ENCODE measurements at places on chromosomes 4 and X.

DNA sequence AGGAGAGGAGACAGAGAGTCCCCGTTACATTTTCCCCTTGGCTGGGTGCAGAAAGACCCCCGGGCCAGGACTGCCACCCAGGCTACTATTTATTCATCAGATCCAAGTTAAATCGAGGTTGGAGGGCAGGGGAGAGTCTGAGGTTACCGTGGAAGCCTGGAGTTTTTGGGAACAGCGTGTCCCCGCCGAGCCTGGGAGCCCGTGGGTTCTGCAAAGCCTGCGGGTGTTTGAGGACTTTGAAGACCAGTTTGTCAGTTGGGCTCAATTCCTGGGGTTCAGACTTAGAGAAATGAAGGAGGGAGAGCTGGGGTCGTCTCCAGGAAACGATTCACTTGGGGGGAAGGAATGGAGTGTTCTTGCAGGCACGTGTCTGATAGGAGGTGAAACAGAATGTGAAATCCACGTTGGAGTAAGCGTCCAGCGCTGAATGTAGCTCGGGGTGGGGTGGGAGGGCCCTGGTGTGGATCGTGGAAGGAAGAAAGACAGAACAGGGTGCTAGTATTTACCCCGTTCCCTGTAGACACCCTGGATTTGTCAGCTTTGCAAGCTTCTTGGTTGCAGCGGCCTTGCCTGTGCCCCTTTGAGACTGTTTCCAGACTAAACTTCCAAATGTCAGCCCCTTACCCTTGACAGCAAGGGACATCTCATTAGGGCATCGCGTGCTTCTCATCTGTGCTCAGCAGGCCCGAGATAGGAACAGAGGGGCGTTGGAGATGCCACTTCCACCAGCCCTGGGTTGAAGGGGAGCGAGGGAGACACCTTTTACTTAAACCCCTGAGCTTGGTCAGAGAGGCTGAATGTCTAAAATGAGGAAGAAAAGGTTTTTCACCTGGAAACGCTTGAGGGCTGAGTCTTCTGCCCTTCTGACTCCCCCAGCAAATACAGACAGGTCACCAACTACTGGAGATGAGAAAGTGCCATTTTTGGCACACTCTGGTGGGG is 2.7 kb downstream of the SHOX start:
- H3K36me3 ChIP-seq, result no peaks in the 10 kb centered on the region
- H3K4me3 ChIP-seq, result no peak overlapping the region
- DNase-seq, result no peak
- H3K27me3 ChIP-seq, result peaks cover 44% of the 10 kb centered on the region
- H3K27ac ChIP-seq, result no peak overlapping the region
- H3K4me1 ChIP-seq, result peaks cover under 1% of the 10 kb centered on the region

DNA sequence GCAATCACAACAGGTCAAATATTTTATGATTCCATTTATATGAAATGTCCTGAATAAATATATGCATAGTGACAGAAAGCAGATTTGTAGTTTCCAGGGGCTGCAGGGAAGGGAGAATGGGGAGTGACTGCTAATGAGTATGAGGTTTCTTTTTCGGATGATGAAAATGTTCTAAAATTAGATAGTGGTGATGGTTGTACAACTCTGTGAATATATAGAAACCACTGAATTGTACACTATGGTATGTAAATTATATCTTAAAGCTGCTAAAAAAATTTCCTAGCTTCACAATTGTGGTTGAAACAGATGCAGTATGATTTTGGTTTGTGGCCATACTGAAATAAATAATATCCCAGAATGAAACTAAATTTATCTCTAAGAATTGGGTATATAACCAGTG is 12.9 kb upstream of the IL2 start:
- H3K36me3 ChIP-seq, result no peaks in the 10 kb centered on the region
- no peaks in the 10 kb centered on the region for H3K4me1 ChIP-seq
- H3K27ac ChIP-seq, result no peak overlapping the region
- H3K27me3 ChIP-seq, result no peaks in the 10 kb centered on the region
- H3K4me3 ChIP-seq, result no peak overlapping the region

DNA sequence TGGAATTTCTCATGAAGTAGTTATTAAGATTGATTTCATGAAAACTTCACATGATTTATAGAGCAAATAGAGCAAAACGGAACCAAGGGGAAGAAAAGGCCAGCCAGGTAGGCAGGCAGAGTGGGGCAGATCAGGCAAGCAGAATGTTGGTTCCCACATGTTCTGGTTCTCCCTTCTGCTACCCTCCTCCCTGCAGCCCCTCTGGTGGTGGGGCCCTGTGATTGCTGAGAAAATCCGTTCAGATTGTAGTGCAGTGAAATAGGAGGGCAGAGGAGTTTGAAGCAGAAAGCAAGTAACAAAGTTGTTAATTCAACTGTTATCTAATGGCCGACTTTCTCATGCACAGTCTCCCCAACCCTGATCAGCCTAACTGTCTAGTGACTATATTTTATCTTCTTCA is 185.3 kb downstream of the MID1IP1 start:
- H3K4me1 ChIP-seq, result no peaks in the 10 kb centered on the region
- H3K27ac ChIP-seq, result no peak overlapping the region
- H3K4me3 ChIP-seq, result no peak overlapping the region
- peaks cover 14% of the 10 kb centered on the region for H3K27me3 ChIP-seq
- no peak for DNase-seq

DNA sequence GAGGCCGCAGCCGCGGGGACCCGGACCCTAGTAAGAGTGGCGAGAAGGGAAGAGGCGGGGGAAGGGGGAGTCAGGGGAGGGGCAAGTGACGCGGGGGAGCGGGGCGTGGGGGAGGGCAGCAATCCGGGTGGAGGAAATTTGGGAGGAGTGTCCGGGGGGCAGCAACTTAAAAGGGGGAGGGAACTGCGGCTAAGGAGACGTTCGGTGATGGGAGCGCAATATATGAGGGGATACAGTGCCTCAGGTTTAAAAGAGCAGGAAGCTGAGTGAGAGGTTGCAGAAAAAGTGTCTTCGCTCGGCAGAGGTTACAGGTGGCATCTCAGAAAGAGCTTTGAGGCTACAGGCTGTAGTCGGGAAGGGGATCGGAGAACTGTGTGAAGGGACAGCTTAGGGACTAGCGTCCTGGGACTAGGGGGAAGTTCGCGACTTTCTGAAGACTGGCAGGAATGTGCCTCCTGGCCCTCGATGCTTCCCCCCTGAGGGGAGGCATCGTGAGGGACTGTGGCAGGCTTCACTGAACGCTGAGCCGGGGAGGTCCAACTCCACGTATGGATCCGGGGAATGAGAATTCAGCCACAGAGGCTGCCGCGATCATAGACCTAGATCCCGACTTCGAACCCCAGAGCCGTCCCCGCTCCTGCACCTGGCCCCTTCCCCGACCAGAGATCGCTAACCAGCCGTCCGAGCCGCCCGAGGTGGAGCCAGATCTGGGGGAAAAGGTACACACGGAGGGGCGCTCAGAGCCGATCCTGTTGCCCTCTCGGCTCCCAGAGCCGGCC is 519 bp downstream of the FOXO4 start:
- H3K4me3 ChIP-seq, result peak overlapping the region; percentile 99
- peaks cover 19% of the 10 kb centered on the region for H3K4me1 ChIP-seq
- H3K27me3 ChIP-seq, result peaks cover 19% of the 10 kb centered on the region
- H3K27ac ChIP-seq, result peak overlapping the region; percentile 88
- H3K36me3 ChIP-seq, result no peaks in the 10 kb centered on the region

DNA sequence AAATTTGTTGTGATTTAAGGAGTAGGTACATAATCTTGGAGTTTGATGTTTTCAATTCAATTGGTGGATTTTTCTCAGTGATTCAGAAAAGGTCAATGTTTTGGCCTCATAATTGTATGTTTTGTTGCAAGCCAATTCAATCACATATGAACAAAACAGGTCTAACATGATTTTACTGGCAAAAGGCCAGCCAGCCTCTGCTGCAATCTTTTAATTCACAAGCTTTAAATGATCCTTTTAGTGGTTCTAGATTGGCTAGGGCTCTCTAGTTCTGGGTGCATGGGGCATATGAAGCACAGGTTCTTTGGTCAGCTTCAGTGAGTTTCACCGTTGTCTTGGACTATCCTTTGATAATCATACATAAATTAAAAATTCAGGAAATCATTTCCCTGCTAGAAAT is 19.2 kb upstream of the SLC6A14 start:
- no peaks in the 10 kb centered on the region for H3K27me3 ChIP-seq
- H3K27ac ChIP-seq, result no peak overlapping the region
- no peak overlapping the region for H3K4me3 ChIP-seq
- H3K4me1 ChIP-seq, result no peaks in the 10 kb centered on the region
- H3K36me3 ChIP-seq, result no peaks in the 10 kb centered on the region

GRCh38 chr4:113407409-113407808 is 354.1 kb downstream of the CAMK2D start:
- no peak overlapping the region for H3K4me3 ChIP-seq
- no peaks in the 10 kb centered on the region for H3K36me3 ChIP-seq

- H3K36me3 ChIP-seq, result no peaks in the 10 kb centered on the region
- H3K27me3 ChIP-seq, result no peaks in the 10 kb centered on the region
- no peak overlapping the region for H3K4me3 ChIP-seq
- no peak overlapping the region for H3K27ac ChIP-seq
Observed at GRCh38 chrX:24190500-24191156, 41.1 kb downstream of the ZFX start.

- H3K27ac ChIP-seq, result no peak overlapping the region
- DNase-seq, result no peak
- H3K4me3 ChIP-seq, result no peak overlapping the region
- peaks cover 2% of the 10 kb centered on the region for H3K27me3 ChIP-seq
- no peaks in the 10 kb centered on the region for H3K4me1 ChIP-seq
Observed at GRCh38 chr4:82394896-82395295, 21.1 kb upstream of the HNRNPD start.

DNA sequence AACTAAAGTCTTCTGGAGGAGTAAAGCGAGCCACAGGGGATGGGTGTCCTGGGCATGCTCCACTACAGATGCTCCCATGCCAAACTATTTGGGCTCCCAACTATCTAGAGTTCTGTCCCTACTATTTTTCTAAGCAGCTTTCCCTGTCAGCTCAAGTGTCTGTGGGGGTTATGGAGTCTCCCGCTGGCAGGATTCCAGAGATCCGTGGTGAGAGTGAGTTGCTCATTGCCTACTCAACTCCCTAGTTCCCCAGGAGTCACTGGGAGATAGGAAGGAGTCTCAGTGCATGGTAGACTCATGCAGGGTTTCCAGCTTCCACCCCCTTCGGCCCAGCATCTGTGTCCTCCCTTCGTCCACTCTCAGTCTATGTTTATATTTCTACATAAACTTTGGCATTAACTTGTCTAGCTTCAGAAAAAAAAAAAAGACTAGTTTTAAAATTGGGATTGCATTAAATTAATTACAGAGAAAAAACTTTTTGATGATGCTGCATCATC is 55.1 kb upstream of the INPP4B start:
- DNase-seq, result no peak
- H3K36me3 ChIP-seq, result peaks cover 8% of the 10 kb centered on the region
- H3K4me1 ChIP-seq, result no peaks in the 10 kb centered on the region
- no peak overlapping the region for H3K4me3 ChIP-seq

DNA sequence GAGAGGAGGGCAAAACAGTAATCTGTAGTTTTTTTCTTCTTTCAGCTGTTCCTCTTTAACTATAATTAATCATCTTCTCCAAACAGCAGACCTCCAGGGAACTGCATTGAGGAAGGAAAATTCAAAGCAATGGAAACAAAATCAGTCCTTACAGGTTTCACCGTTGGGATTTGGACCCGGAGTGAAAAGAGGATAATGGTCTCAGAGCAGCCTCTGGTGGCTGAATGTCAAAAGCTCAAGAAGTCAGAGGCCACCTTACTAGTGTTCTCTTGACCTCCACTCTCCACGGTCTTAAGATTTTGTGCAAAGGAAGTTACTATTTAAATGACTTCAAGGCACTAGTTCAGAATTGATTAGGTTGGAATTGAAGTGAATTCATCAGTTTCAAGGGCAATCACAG is 16.0 kb upstream of the MID1 start:
- H3K4me1 ChIP-seq, result no peaks in the 10 kb centered on the region
- H3K36me3 ChIP-seq, result no peaks in the 10 kb centered on the region
- H3K27me3 ChIP-seq, result no peaks in the 10 kb centered on the region

GRCh38 chr4:53130896-53131561 is 234.8 kb downstream of the SCFD2 start:
- H3K27me3 ChIP-seq, result no peaks in the 10 kb centered on the region
- H3K27ac ChIP-seq, result no peak overlapping the region

DNA sequence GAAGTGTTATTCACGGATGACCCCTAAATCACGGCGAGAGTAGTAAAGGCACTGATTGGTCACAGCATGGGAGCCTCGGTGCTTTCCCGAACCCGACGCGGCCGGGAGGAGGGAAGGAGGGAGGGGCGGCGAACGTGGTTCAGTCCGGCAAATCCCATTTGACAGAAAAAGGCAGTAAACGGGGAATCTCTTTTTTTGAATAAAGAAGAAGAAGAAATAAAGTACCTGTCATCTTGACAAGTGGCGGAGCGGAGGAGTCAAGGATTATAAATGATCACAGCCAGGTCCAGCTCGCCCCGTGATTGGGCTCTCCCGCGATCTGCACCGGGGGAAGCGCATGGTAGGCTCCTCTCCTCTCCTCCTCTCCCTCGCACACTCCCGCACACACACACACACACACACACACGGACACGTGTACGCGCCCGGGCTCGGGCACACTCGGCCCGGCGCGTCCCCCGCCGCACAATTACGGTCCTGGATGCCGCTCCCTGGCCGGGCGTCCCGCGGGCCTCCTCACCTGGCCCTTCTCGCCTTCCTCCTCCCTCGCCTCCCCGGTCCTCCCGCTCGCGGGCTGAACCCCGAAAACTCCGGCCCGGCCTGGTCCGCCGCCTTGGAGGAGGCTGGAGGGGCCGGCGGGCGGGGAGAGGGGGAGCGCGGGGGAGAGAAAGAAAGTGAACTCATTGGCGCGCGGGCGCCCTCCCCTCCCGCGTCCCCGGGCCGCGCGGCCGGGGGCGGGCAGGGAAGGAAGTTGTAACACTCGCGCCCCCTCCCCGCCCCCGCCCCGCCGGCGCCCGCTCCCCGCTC is 99.2 kb upstream of the TENM3 start:
- peaks cover 45% of the 10 kb centered on the region for H3K27me3 ChIP-seq
- no peak overlapping the region for H3K27ac ChIP-seq
- H3K4me1 ChIP-seq, result peaks cover 4% of the 10 kb centered on the region
- H3K4me3 ChIP-seq, result peak overlapping the region; percentile 51
